ENCODE measurements at places on chromosomes 5 and 9. TPM values are rescaled to one million over a fixed set of nuclear protein-coding genes. Genes with fewer than 3 reads are reported as not detected.

CER1 gene
- not detected for total RNA-seq

ADAMTS12 gene
- 1.2 TPM for total RNA-seq

PTCH1 gene
- total RNA-seq = 8.2 TPM

SLC45A2 gene
- 0.41 TPM for total RNA-seq

CAPSL gene
- not detected for total RNA-seq

HEMGN gene
- total RNA-seq = 3.7 TPM

SLC25A2 gene
- not detected for total RNA-seq

SWI5 gene
- 3.7 TPM for total RNA-seq

PAEP gene
- total RNA-seq = not detected

HACD4 gene
- 0.41 TPM for total RNA-seq

FAM169A gene
- total RNA-seq = 75.4 TPM
